Stimulated activated CD8-positive, alpha-beta memory T cell treated with anti-CD3 and anti-CD28 coated beads, Interleukin-2, amount 100 ng/mL, for 48 hours (primary cell): ENCODE measurements at places on chromosomes 4 and X.
A peak's percentile ranks its signal among the peaks of the same experiment; 100 is the strongest.

DNA sequence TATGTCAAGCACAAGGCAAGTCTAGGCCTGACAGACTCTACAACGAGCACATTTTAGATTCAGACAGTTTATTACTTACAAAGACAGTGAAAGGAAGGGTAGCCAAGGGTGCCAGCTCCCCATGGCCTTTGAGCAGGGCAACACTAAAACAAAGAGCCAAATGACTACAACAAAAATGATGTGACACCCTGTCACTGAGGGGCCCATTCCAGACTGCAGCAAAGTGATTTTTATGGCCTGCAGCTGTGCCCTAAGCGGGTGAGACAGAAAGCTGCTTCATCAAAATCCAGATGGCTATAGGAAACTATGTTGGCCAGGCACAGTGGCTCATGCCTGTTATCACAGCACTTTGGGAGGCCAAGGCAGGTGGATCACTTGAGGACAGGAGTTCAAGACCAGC is 13.4 kb upstream of the RP2 start:
- DNase-seq: no peak

DNA sequence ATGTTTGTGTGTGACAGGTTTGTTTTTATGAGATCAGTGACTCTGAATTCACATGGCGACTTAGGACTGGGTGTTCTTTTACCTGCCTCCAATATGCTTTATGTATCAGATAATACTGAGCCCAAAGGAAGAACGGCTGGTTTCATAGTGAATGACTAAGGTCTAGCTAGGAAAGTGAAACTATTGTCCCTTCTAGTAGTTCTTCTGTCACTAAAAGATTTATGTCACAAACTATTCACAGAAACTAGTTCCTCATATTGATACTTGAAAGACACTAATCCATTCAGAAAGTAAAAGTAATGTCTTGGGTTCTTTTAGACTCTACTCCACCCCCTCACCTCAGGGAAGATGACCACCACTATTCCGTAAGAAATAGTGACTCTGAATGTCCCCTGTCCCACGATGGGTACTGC is 81.7 kb downstream of the EGF start:
- no peak for DNase-seq

DNA sequence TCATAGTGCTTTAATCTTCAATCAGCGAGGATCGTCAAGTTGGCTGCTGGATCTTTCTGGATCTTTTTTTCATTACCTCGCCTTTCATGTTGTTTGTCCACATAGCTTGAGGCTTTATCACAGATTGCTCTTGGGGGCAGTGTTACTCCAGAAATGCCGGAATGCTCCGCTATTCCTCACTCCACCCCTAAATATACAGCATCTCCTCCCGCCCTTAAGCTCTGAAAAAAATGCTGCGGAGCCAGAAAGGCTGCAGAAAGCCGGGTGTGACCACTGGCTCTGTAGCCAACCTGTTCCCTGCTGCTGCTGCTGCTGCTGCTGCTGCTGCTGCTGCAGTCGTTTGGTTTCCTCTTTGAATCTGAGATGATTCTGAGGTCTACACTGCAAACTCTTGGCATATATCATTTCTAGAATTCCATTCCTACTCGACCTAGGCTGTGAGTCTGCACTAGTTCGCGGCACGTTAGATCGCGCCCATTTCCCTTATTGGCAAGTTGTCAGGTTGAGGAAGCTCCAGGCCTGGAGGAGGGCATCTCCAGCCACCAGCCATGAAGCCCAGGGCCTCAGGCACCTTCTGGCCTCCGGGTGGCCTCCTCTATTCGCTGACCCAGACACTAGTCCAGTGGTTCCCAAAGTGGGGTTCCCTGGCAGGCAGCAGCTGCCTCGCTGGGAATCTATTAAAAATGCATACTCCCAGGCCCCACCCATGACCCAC is 34.2 kb downstream of the WDR13 start:
- DNase-seq: peak; percentile 24

- DNase-seq: peak; percentile 16
Observed at GRCh38 chrX:104112326-104112951, at the start of gene ZCCHC18. TSS of gene ZCCHC18 (plus strand) at chrX:104112523. CDS start at chrX:104114112, 1,589 bp downstream.

DNA sequence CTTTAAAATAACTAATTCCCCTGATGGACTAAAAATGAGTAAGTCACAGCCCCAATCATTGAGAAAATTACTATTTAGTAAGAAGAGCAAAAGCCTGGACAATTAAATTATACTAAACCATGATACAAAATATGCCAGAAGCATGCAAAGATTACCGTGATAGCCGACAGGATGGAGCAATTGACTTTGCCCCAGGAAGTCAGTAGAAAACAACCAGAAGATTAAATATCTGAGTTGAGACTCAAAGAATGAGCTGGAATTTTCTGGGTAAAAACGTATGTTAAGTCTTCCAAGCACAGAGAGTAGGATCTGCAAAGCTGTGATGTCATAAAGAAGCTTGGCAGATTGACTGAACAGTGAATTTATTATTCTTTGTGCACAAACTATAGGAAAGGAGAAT is 816.1 kb upstream of the TENM3 start:
- no peak for DNase-seq

DNA sequence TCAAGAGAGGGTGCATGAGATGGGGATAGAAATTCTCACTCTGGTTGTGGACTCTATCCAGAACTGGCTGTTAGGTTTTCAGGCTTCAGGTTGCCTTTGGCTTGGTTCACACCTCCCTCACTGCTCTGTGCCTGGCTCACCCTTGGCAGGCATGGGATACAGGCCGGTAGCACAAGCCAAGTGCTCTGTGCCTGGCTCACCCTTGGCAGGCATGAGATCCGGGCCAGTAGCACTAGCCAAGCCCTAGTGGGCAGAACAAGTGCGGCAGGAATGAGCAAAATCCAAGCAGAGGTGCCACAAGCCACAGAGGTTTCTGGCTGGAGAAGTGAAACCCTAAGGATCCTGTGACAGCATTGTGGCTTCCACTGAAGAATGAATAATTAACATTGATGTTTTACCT is 1642.3 kb downstream of the C4orf33 start:
- no peak for DNase-seq

- no peak for DNase-seq
Observed at GRCh38 chr4:29756966-29757365, 963.2 kb upstream of the PCDH7 start.

DNA sequence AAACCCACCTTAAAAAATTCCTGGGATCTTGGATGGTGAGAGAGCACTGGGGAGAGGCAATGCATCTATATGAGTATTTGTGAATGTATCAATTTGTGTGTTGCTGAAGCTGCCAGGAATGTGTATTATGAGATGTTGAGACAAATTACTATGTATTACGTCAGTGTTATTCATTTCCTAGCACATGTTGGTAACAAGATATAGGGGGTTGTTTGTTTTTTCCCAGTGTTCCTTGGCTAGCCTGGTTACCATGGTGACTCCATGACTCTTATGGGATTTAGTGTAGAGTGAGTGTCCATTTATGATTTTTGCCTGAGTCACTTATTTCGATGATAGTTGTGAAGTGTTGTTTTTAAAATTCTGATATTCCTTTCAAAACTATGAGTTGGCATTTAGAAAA is 65.6 kb downstream of the RAB40A start:
- no peak for DNase-seq

- no peak for DNase-seq
Observed at GRCh38 chr4:140969296-140969695, 164.0 kb downstream of the RNF150 start.

- no peak for DNase-seq
Observed at GRCh38 chr4:112832493-112832892, 195.6 kb downstream of the LARP7 start.

DNA sequence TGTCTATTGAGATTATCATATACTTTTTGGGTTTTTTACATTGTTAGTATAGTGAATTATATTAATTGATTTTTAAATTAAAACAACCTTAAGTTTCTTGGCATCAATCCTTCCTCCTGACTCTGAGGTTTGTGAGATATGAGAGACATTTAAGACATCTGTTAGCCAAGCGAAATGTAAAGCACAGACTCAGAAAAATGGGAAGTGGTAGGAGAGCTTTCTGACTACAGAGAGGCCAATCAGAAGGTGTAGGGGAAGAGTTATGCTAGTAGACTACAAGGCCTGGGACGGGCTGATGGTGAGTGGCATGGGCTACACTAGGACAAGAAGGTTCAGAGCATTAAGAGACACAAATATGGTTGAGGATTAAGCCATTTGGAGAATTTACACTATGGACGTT is 255.4 kb downstream of the PRDM5 start:
- no peak for DNase-seq

- DNase-seq: no peak
Observed at GRCh38 chrX:142505839-142506238, 300.7 kb upstream of the MAGEC2 start.

- DNase-seq: no peak
Observed at GRCh38 chr4:172042714-172043114, 229.5 kb downstream of the GALNTL6 start.

DNA sequence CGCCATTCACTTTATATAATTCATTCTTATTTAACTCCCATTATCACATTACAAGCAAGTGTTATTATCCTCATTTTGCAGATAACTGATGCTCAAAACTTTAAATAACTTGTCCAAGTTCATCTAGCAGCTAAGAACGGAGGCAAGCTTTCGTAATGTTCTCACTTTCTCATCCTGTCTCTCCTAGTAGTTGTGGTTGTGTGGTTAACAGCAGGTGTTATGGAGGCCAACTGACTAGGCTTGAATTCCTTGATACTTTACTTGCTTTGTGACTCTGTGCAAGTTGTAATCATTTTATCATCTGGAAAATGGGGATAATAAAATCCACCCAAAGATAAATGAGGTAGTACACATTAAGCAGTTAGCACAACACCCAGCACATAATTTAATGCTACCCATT is 109.9 kb upstream of the PTPN13 start:
- DNase-seq: no peak

- DNase-seq: no peak
Observed at GRCh38 chr4:105542039-105542438, 10.4 kb upstream of the ARHGEF38 start.

DNA sequence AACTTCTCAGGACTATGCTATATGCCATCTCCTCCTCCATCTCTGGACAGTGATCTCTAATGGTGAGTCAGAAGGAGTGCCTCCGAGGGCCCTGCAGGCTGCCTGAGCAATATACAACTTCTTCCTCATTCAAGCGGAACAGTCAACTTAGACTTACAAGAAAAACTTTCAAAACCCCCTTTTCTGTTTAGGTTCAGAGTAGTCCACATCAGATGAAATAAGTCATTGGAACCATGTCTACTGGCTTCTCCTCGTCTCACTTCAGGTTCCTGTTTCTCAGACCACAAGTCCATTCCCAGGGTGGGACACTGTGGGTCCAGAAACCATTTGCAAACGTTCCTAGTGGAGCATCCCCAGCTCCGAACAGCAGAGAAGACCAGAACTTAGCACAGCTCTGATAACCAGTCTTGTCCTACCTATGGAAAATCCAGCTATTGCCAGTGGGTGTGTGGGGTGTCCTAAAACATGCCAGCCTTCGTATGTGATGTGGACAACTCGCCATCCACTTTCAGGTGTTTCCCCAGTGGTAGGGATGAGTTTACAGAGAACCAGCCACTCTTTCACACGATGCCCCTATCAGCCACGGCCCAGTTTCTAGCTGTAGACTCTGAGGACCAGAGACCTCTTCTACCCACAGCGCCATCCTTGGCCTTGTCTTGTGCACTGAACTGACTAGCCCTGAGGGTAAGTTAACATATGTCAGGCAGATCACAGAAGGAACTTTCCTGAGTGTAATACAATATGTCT is 32.7 kb upstream of the NKRF start:
- no peak for DNase-seq

- DNase-seq: no peak
Observed at GRCh38 chrX:39692796-39693195, 405.0 kb downstream of the BCOR start.
